Heart right ventricle (tissue), 16 donors: ENCODE measurements at places on chromosomes 11 and 22. TPM values are rescaled to one million over a fixed set of nuclear protein-coding genes. Genes with fewer than 3 reads are reported as not detected.
A peak's percentile ranks its signal among the peaks of the same experiment; 100 is the strongest.

DNA sequence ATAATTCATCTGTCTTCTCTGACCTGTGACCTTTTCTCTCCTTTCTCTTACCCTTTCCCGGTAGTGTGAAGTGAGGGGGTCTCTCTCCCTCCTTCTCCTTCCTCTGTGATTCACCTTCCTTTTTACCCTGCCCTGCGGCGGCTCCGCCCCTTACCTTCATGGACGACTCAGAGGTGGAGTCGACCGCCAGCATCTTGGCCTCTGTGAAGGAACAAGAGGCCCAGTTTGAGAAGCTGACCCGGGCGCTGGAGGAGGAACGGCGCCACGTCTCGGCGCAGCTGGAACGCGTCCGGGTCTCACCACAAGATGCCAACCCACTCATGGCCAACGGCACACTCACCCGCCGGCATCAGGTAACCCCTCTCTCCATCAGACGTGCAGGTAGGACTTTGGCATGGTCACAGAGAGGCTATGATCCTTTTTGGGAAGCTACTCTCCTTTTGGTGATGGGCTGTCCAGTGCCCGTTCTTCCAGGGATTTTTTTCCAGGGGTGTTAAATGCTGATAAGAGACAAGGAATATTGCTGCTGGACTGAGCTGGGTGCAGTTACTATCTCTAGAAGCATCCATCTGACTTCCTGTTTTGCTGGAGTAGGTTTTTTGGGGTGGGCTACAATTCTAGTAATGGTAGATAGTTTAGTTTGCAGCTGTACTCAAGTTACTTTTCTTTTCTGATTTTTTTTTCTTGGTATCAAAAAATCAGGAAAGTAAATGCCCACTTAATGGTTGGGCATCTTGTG, 29.9 kb downstream of the CTNND1 start:
- no peak for DNase-seq

DNA sequence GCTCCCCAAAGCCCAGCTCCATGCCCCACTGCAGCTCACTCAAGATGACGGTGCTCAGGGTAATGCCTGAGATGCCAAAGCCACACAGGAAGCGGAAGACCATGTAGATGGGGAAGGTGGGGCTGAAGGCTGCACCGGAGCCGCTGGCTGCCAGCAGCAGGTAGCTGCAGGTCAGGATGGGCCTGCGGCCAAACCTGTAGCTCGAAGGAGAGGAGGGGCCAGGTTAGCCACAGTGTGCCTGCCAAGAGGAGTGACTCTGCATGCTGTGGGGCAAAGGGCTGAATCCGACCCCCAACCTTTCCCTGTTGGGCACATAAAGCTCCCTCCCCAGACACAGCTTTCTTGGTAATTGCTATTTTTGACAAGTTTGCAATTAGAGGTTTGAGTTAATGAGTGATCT, 14.9 kb upstream of the SLC22A6 start:
- DNase-seq, result no peak

- DNase-seq, result peak; percentile 83
These were observed at the start of gene SLC25A22 for GRCh38 chr11:798093-798713. SLC25A22 (minus strand) TSS chr11:798281; CDS start chr11:795006, 3,275 bp downstream.

DNA sequence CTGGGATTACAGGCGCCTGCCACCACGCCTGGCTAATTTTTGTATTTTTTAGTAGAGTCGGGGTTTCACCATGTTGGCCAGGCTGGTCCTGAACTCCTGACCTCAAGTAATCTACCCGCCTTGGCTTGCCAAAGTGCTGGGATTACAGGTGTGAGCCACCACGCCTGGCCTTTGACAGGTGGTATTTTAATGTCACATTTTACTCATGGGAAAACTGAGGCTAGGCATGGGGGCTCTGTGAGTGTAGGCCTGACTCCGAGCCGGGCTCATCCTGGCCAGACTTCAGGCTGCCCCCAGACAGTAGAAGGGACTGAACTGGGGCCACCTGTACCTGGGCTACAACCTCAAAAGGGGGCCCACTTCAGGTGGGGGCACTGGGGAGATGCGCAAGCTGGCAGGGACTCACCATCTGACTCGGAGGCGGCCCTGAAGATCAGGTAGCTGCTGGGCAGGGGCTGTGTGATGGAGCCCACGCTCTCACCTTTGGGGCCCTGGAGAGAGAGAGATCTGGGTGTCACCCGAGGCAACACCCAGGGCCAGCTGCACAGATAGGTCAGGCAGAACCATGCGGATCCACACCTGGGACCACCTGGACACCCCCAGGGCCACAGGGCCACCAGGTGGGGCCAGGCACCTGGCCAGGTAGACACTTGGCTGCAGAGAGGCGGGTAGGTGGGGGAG, 45.8 kb downstream of the OSBPL5 start:
- DNase-seq, result no peak

GRCh38 chr11:8338138-8338537, 74.5 kb upstream of the LMO1 start:
- DNase-seq, result peak; percentile 21

The CRYBB2 gene
- not detected for polyA plus RNA-seq

The IRAG1 gene
- polyA plus RNA-seq, result 4.6 TPM

The SLC16A8 gene
- polyA plus RNA-seq, result 0.22 TPM
